Mesothelial cell of epicardium (in vitro differentiated cells): ENCODE measurements at places on chromosomes 12 and 14.

DNA sequence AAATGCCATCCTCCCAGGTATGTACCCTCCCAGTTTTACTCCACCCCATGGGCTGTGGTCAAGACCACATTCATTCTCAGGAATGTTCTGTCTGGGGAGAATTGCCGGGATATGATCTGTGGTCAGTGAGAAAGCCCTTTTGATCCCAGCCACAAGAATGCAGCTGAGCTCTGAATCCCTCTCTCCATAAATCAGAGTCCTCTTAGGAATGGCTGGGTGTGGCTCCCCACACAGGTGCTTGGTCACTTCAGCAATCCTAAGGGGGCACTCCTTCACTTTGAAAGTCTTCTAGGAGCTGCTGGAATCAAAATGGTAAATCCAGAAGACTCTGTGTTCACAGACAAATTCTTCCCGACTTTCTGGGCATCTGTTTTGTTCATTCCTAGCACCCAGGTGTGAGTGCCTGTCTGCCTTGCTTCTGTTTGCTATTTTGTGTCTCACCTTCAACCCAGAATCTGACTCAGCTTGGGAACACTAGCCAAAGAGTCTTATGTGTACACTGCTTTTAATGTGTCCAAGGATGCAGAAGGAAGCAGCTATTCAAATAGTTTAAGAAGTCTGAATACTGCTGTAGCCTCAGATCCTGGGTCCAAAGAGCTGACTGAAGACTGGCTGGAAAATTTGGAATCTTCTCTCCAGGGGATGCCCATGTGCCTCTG, 144.6 kb upstream of the CDKN3 start:
- no peak for DNase-seq

DNA sequence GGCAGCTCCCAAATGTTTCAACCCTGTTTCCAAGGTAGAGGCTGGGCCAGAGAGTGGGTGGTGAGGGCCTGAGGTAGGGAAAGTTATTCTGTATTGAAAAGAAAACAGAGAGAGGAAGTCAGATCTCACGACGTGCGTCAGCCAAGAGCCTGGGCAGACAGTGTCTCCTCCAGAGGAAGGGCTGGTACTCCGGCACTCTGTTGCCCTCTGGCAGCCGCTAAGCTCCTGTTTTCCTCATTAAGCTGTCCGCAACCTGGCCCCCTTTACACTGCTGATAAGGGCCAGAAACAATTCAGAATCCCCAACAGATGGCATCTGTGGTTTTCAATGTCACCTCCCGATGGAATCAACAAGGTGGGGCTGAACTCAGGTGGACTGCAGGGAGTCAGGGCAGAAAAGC, 26.0 kb upstream of the LTBP2 start:
- no peak for DNase-seq

DNA sequence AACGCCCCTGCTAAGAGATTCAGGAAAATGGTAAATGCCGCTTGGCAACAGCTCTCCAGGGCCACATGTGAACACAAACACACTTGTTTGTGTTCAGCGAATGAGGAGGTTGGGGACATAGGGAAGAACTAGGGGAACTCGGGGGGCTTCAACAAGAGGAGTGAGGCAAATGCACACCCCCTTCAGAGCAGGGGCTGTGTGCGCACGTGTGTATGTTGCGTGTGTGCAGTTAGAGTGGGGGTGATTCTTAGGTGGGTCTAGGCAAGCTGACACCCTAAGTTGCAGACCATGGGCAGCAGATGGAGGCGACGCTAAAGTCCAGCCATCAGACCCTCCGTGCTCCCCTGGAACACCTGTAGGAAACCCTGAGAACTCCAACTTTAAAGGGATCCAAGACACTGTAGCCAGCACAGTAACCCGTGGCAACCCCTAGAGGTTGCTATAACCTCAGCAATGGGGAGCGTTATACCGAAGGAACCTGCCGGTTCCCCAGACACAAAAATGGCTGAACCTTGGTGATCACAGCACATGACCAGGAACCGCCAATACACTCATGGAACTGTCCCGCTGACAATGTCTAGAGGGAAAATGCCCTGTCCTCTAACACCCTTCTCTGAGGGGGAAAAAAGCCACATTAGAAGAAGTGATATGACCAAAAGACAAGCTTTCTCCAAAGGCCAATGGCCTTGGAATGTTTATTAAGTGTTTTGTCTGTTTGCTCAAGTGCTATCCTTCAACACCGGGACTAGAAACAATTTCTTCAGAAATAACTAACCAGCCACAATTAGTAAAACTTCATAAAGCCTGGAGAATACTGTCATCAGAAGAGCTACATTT, 86.5 kb upstream of the CEP83 start:
- DNase-seq: no peak

DNA sequence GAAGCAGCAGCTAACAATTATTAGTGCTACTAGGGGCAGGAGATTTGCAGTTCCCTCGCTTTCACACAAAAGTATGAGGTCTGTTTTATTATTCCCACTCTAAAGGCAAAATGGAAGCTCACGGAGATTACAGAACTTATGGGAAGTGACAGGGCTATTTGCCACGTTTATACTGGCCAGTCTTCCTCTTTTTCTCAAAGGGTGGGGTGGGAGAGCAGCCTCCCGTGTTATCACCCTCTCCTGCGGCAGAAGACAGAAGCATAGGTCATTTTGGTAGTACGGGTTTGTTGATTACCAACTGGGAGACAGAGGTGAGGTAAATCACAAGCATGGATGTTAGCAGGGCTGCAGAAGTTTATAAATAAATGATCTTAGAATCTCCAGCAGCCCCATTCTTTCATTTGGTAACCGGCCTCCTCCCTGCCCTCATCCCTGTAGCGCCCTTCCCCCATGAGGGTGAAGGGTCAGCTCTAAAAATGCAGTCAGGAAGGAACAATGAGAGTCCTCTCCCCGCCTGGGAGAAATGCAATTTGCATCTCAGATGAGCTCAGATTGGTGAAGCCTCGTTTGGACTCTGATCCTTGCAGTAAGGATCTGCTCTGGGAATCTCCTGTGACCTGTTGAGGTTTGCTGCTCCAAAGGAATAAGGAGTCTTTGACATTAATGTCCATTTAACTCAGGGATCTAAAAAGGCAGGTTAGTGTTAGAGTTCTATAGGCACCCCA, 44.7 kb upstream of the SINHCAF start:
- DNase-seq: no peak

GRCh38 chr14:93146119-93146518, 30.4 kb upstream of the ITPK1 start:
- DNase-seq: no peak

DNA sequence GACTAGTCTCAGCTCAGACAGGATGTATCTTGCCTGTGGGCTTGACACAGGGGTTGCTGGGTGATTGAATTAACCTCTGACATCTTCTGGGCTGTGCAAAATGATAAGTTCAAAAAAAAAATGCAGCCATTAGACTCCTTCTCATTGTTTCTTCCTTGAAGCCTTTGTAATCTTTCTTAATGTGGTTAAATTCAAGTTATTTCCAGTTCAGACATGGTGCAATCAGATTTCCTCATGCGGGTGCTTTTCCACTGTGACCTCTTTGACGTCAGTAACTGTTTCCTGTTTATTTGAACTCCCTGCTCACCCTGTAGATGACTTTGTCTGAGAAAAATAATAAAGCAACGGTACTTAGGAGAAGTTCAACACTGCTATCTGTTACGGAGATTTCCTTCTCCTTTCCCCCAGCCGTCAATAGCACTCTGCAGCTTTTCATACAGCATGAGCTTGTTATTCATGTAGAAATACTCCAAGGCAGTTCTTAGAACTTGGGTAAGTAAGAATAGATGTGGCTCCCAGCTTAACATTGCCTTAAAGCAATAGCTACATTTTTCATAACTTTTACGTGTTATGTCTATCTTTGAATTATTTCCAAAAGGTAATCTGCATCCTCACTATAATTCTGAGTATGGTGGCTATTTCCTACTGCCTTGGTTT, 155.5 kb downstream of the PRKCH start:
- no peak for DNase-seq

GRCh38 chr12:58588770-58589169, 331.5 kb downstream of the LRIG3 start:
- no peak for DNase-seq

- no peak for DNase-seq
Measured at GRCh38 chr14:35988550-35988949, 162.4 kb downstream of the BRMS1L start.

DNA sequence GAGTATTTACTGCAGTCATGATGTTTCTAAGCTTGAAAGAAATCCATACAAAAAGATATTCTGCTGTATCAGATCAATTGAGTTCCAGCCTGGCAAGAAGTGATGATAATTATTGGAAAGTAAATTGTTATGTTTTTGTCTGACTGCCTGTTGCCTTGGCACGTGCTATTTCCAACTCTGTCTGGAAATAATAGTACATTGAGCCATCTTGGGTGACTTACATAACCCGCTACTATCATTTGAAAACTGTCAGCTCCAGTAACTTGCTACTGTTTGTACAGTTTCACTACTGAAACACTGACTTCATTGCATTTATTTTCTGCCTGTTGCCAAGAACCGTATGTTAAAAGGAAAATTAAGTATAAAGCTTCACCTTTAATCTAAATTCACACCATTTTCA, 318.6 kb downstream of the ITPR2 start:
- DNase-seq: no peak
